ENCODE measurements at places on chromosomes 3 and 15.

DNA sequence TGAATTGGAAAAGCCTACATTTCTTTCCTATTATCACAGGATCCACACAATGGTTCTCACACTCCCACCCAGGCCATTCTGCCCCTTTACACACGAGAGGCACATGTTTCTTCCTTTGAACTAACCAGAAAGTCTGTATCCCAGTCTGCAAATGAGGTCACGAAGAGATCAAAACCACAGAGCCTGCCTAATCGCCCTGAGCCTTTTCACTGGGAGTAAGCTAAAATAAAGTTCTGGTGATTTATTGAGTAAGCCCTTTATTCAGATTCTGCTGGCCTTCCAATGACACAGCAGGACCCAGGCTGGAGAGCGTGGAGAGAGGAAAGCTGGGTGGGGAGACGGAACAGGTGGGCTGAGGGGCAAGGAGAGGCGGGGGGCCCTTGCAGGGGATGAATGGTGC lies 78.7 kb downstream of the ATP1B3 start:
- no peak for DNase-seq

GRCh38 chr3:157135671-157136396 lies 24.1 kb downstream of the CCNL1 start:
- no peak for DNase-seq

DNA sequence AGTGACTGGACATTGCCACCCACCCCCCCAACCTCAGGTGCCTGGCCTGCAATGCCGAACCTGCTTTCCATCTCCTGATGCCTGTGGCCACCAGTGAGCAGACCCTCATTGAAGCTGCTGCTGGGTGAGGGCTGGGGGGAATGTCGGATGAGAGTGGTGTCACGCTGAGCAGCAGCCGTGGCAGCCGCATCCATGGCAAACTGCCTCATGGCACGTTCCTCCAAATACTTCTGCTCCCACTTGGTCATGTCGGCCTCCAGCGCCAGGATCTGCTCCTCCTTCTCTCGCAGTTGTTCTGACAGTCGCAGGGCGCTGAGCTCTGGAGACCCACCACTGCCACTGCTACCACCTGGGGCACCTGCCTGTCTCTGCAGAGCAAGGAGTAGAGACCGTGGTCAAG lies 14.2 kb downstream of the AMOTL2 start:
- DNase-seq = no peak

DNA sequence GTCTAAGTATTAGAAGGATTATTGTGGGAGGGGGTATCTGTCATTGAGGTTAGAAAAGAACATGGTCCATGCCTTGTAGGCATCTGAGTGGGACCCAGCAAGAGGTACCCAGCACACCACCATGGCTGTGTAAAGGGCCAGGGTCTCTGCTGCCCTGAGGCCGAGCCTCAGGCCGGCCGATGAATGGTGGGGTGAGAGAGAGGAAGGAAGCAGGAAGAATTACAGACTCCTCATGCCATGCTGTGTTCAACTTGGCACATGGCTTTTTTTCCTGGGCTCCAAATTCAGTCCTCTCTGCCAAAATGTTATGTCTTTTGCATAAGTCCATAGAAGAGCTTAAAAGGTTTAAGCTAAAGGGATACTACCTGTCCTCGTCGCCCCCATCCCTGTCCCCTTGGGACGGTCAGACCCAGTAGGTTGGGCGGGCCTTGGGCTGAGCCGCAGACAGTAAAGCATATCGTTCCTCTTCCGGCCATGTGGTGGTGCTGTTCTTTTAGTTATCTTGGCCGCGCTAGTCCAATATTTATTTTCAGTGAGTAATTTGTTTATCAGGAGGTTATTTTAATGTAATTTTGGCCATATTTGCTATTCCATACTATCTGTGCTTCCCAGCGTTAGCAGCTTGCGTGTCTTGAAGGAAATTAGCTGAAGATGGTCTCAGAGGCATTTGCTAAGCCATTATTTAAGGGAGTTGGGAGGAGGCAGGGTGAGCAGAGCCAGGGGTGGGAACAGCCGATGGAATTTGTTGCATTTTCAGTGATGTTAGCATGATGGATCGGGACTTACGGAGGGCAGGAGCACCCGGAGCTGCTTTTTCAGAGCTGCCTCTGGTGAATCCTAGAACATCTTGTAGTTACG lies 152.4 kb downstream of the AGBL1 start:
- peak; percentile 4 for DNase-seq

All from caudate nucleus (tissue), 63 donors.